ENCODE measurements at places on chromosomes 12 and 14.

GRCh38 chr12:33115716-33116115 lies 219.1 kb upstream of the PKP2 start:
- no peak for DNase-seq

DNA sequence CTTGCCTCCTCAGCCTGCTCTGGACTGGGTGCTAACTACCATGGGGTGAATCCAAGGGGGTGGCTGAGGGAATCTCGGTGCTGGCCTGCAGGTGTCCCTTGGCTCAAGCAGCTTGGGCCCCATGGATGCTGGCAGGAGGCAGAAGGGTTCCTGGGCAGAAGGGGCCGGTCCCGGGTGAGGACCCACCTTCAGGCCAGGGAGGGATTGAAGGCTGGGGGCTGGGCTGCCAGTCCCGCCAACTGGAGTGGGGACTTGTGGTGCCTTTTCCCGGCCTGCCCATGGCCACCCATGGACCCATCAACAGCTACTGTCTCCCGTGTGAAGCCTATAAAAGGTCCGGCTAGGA lies 550.1 kb downstream of the SLC6A15 start:
- DNase-seq: no peak

- peak; percentile 5 for DNase-seq
Measured at GRCh38 chr12:87082756-87083155, 826.6 kb upstream of the MGAT4C start.

- no peak for DNase-seq
Measured at GRCh38 chr14:93055651-93056115, 60.0 kb downstream of the ITPK1 start.

- no peak for DNase-seq
Measured at GRCh38 chr14:22151121-22151520, 437.9 kb downstream of the DAD1 start.

- peak; percentile 23 for DNase-seq
Measured at GRCh38 chr12:16112612-16113560, 164.6 kb downstream of the SLC15A5 start.

DNA sequence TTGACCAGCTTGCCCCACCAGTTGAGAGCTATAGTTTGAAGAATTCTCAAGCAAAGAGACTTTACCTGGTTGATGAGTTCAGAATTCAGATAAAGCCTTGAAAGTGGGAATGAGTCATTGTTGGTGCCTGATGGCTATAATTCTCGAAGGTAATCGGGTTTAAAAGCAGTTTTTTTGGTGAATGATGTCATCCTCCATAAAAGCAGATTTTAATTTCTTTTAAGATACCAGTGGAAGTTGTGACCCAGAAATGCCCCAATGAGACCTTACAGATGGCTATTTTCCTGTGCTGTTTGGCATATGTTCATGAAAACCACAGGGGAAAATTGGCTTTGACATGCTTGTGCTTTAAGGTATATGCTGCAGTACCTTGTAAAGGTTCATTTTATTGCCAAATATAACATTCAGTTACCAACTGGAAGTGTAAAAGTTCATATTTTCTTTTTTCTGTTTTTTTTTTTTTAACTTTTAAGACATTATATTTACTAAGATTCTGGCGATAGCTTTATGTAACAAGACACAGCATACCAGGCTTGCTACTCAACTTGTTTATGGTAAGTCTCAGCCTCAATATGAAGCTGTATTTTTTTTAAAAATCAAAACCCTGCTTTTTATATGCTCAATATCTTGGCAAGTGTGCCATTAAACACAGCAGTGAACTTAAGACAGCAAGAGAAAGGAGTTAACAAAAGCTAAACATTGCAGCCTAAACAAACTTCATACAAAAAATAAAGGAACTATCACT lies 119.3 kb downstream of the LMNTD1 start:
- peak; percentile 53 for DNase-seq

DNA sequence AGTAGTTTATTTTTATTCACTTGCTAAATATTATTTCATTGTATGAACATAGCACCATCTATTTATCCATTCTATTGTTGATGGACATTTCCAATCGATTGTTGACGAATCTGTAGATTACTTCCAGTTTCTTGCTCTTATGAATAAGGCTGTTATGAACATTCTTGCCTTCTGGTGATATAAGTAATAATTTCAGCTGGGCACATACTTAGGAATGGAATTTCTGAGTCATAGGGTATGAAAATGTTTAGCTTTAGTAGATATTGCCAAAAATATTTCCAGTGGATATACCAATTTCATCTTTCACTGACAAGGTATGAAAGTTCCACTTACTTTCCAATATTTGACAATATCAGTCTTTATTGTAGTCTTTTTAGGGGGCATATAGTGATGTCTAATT lies 468.5 kb downstream of the ETNK1 start:
- DNase-seq: peak; percentile 6

- DNase-seq: no peak
Measured at GRCh38 chr12:61798778-61799177, 461.4 kb upstream of the USP15 start.

GRCh38 chr12:28645891-28646290 lies 455.6 kb downstream of the CCDC91 start:
- DNase-seq: no peak

GRCh38 chr12:83378186-83378727 lies 691.6 kb downstream of the TMTC2 start:
- DNase-seq: no peak

DNA sequence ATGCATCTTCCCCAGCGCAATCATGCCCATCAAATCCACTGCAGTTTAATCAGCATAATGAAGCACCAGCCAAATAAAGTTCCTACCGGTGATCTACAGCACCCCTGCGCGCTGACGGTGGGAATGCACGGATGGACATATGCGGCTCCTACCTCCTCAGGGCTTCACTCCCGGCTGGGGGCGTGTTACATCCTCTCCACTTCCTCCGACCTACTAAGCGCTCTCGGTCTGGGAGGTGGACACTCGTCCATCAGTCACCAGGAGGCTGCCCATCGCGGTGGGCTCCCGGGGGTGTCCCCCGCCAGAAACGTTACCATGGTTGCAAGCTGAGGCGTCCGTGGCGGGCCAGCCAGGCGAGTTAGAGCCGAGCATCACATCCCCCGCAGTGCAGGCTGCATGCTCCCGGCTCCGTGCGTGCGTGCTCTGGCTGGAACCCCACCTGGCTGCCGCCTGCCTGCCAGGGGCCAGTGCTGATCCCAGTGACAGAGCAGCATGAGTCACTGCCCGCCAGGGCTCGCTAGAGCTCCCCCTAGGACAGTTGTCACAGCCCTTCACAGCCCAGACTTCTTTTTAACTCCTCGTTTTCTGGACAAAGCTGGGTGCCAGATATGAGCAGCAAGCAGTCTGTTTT lies 73.0 kb downstream of the CIT start:
- DNase-seq: peak; percentile 77

GRCh38 chr14:82520765-82521164 lies 987.1 kb upstream of the SEL1L start:
- no peak for DNase-seq

DNA sequence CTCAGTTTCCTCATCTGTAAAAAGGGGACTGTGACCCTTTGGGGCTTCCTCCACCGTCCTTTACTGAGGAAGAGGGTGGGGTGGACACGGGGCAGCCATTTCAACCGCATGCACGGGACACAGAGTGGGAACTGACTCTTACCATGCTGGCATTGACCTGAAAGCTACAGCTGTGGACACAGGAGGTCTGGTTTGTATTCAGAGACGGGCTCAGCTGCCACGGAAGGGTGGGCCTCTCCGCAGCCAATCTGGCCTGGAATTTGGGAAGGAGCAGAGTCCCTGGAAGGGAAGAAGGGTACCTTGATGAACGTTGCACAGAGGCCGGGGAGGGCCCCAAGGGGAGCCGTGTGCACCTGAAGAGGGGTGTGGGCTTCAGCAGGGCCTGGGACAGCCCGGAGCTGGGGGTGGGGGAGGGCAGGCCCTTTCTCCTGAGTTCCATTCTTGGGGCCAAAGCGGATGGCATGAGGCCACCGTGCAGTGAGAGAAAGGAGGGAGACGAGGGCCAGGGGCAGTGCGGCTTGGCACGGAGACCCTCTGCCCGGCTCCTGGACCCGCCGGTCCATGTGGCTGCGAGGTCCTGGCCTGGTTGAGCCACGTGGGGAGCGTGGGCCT lies 14.5 kb downstream of the TNFAIP2 start:
- no peak for DNase-seq

DNA sequence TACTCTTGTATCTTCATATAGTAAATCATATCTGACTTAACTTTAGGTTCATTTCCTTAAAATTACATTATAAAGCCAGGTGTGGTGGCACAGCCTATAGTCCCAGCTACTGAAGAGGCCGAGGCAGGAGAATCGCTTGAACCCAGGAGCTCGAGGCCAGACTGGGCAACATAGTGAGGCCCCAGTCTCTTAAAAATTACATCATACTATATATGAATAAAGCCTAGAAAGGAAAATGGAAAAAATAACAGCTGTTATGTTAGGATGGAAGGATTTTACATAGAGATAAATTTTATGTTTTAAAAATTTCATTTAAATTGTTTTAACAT lies 4.2 kb downstream of the HECTD1 start:
- DNase-seq: no peak

GRCh38 chr12:34607520-34608195 lies 585.4 kb downstream of the ALG10 start:
- no peak for DNase-seq

- DNase-seq: no peak
Measured at GRCh38 chr12:79643821-79644220, 46.9 kb downstream of the PAWR start.

GRCh38 chr12:118493962-118494361 lies 117.6 kb downstream of the SUDS3 start:
- no peak for DNase-seq

- peak; percentile 76 for DNase-seq
Measured at GRCh38 chr14:71686677-71687076, 245.6 kb upstream of the RGS6 start.

DNA sequence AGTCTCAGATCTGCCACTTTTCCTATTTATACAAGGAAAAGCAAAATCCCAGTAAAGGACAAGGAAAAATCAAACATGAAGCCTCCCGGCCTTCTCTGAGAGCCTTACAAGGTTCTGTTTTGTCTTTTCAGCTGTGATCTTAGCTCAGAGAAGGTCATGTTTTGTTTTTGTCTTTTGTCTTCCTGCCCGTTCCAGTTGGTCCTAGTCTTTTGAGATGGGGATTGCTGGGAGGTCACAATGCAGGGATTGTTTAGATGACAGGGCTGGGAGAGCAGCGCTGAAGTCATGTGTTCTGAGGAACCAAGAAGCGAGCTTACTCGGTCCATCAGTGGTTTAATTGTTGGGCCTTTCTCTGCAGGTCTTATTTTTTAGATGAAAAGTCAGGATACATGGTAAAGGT lies 6.0 kb downstream of the PLEKHH1 start:
- no peak for DNase-seq

GRCh38 chr12:105775343-105775742 lies 363.4 kb downstream of the NUAK1 start:
- peak; percentile 60 for DNase-seq

GRCh38 chr12:128259556-128260070 lies 7.4 kb upstream of the TMEM132C start:
- DNase-seq: peak; percentile 14

GRCh38 chr12:24088751-24089509 lies 139.5 kb upstream of the SOX5 start:
- no peak for DNase-seq

DNA sequence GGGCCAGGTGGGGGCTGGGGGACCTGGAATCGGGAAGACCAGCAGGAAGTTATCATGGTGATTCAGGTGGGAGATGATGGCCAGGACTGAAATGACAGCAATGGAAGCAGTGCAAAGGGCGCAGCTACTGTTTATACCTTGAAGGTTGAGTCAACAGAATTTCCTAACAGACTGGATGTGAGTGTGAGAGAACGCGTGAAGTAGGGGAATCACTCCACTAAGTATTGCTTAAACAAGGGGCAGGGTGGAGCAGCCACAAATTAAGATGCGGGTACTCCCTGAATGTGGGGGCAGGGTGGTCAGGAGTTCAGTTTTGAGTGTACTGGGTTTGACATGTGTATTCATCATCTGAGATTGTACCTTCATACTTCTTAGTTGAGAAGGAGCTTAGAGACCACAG lies 45.1 kb downstream of the MYF5 start:
- DNase-seq: no peak

Data from fibroblast of skin of right quadriceps (primary cell).